ENCODE measurements at places on chromosomes 1 and 21.
A peak's percentile ranks its signal among the peaks of the same experiment; 100 is the strongest.

- DNase-seq, result no peak
Observed at GRCh38 chr1:59742526-59742925, 72.2 kb upstream of the HOOK1 start.

DNA sequence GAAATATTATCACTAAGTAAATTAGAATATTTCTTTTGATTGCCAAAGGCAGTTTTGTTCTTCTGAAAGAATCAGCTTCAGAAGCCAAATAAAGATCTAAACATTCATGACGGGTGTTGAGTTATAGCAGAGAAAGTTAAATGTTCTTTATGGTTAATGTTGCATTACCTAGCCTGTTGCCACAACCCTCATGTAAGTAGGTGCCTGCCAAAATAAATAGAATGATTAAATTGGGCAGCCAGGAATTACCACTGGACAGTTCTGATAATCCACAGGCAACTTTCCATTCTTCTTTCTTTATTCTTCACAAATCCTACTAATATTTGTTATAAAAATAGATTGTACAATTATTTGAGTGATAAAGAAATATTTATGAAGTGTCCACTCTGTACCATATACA is 217.9 kb upstream of the NRIP1 start:
- DNase-seq, result no peak

- DNase-seq, result peak; percentile 34
Observed at GRCh38 chr1:114482585-114482984, 28.4 kb downstream of the TRIM33 start.

DNA sequence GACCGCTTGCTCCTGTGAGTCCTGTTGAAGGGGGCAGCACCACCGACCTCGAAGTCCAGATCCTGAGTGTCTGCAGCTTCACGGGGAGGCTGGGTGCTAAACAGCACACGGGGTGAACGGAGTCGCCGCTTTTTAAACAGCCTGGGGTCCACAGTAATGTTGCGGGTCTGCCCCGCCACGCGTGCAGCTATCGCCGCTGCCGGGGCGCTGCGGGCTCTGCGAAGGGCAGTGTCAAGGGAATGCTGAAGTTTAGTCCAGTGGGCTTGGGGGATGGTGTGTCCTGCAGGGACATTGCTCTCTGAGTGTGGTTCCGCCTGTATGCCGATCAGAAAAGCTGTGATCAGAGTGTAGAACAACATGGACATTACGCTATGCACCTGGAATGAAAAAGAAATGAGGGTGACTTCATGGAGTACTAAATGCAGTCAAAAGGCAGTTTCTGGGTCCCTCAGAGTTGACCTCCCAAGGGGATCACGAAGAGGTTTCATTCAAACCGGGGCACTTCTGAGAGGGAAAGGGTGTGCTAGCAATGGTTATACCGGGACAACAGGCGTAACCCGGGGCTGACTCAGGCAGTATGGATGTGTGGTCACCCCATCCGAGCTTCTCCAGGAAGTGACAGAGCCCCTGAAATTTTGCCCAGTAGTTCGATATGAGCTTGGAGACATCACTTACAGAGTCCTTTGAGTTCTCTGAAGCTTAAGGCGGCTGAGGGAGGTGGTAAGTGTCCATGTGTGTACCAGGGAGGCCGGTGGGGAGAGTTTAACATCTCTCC is 51.4 kb downstream of the NGF start:
- DNase-seq, result no peak

DNA sequence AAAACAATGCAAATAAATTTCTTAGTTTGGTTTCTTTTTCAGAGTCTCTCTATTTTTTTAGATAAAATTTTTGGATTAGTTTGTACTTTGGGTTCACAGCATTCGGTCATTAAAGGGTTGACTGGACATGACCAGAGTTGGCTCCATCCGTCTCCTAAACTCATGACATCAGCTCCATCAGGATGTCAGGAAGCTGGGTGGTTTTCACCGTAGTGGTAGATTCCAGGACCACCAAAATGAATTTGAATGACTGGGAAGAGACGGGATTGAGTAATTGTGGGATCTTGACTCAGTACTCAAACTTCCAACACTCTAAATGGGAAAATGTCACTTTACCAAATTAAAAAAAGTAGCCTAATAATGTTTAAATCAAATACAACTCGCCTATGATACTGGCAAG is 279.2 kb upstream of the DUSP10 start:
- no peak for DNase-seq

GRCh38 chr1:20037877-20038276 is 32.1 kb upstream of the PLA2G5 start:
- no peak for DNase-seq

- DNase-seq, result no peak
Observed at GRCh38 chr1:110047463-110047862, 13.0 kb downstream of the STRIP1 start.

- DNase-seq, result peak; percentile 90
Observed at GRCh38 chr1:1677718-1678580, 14.6 kb downstream of the SLC35E2B start.

DNA sequence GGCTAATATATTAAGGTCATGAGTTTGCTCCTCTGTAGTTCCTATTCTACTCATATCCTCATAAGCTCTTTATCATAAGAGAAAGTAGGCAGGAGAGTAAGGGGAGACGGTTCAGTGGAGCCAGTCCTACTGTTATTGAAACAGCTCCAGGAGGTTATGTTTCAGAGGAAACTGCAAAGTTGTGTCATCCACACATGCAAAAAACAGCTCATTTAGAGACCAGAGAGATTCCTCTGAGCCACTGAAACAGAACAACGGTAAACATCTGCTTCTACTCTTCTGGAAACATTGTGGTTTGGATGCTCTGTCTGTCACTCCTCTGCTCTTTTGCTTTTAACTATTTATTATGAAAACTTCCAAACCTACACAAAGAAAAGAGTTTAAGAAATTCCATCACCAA is 66.3 kb upstream of the PPP2R5A start:
- no peak for DNase-seq

DNA sequence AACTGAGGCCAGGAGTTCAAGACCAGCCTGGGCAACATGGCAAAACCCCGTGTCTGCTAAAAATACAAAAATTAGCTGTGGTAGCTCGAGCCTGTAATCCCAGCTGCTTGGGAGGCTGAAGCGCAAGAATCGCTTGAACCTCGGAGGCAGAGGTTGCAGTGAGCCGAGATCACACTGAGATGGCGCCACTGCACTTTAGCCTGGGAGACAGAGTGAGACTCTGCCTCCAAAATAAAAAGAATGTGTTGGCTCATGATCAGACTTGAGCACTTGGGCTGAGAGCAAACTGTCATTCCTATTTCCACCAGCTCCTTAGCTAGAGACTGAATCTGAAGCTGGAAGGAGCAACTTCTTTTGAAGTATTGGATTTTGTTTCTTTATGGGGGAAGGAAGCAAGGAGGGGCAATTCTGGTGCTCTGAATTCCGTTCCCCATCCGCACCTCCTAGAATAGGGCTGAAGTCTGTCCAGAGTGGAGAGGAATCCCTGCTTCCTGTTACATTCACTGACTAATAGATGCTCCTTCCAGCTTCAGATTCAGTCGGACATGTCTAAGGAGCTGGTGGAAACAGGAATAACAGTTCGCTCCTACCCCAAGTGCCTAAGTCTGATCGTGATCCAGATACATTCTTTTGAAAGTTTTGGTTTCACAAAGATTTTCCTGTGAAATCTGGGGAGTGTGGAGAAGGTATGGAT is 3.8 kb downstream of the ZNF672 start:
- no peak for DNase-seq

GRCh38 chr1:11316701-11317100 is 43.7 kb downstream of the UBIAD1 start:
- DNase-seq, result no peak

DNA sequence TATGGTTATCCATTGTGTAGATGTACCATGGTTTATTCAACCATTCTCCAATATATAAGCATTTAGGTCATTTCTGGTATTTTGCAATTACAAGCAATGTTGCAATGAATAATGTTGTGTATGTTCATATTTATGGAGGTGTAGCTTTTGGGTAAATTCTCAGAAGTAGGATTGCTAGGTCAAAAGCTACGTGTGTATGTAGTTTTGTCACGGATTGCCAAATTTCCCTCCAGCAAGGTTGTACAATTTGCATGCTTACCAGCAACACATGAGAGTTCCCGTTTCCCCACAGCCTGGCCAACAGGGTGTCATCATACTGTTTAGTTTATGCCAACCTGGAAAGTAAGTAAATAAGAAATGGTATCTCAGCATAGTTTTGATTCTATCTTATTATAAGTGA is 36.3 kb downstream of the IGSF5 start:
- no peak for DNase-seq

GRCh38 chr1:109040989-109041620 is 797 bp downstream of the WDR47 start:
- DNase-seq, result no peak

- DNase-seq, result no peak
Observed at GRCh38 chr1:2050461-2050792, 216 bp downstream of the PRKCZ start.

GRCh38 chr1:181718034-181718433 is 234.7 kb downstream of the CACNA1E start:
- no peak for DNase-seq

- no peak for DNase-seq
Observed at GRCh38 chr1:199809311-199809710, 218.2 kb upstream of the NR5A2 start.

- no peak for DNase-seq
Observed at GRCh38 chr21:41318218-41318617, 1.6 kb downstream of the FAM3B start.

- no peak for DNase-seq
Observed at GRCh38 chr1:233587958-233588799, 25.7 kb upstream of the KCNK1 start.

- no peak for DNase-seq
Observed at GRCh38 chr1:119466445-119466844, 40.6 kb upstream of the HSD3B1 start.
